ENCODE measurements at places on chromosomes 6 and 20.
A peak's percentile ranks its signal among the peaks of the same experiment; 100 is the strongest.

DNA sequence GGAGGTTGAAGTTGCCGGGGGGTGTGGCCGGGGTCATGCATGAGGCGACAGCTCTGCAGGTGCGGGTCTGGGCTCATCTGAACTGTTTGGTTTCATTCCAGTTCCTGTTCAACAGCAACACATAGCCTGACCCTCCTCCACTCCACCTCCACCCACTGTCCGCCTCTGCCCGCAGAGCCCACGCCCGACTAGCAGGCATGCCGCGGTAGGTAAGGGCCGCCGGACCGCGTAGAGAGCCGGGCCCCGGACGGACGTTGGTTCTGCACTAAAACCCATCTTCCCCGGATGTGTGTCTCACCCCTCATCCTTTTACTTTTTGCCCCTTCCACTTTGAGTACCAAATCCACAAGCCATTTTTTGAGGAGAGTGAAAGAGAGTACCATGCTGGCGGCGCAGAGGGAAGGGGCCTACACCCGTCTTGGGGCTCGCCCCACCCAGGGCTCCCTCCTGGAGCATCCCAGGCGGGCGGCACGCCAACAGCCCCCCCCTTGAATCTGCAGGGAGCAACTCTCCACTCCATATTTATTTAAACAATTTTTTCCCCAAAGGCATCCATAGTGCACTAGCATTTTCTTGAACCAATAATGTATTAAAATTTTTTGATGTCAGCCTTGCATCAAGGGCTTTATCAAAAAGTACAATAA lies 72.5 kb downstream of the PTPN1 start:
- no peak for DNase-seq

GRCh38 chr20:4925842-4926530 lies 75.3 kb downstream of the SLC23A2 start:
- DNase-seq = peak; percentile 53

- peak; percentile 66 for DNase-seq
Observed at GRCh38 chr6:39200498-39201020, 28.7 kb downstream of the KCNK5 start.

GRCh38 chr20:59037386-59037785 lies 5.2 kb downstream of the PRELID3B start:
- no peak for DNase-seq

DNA sequence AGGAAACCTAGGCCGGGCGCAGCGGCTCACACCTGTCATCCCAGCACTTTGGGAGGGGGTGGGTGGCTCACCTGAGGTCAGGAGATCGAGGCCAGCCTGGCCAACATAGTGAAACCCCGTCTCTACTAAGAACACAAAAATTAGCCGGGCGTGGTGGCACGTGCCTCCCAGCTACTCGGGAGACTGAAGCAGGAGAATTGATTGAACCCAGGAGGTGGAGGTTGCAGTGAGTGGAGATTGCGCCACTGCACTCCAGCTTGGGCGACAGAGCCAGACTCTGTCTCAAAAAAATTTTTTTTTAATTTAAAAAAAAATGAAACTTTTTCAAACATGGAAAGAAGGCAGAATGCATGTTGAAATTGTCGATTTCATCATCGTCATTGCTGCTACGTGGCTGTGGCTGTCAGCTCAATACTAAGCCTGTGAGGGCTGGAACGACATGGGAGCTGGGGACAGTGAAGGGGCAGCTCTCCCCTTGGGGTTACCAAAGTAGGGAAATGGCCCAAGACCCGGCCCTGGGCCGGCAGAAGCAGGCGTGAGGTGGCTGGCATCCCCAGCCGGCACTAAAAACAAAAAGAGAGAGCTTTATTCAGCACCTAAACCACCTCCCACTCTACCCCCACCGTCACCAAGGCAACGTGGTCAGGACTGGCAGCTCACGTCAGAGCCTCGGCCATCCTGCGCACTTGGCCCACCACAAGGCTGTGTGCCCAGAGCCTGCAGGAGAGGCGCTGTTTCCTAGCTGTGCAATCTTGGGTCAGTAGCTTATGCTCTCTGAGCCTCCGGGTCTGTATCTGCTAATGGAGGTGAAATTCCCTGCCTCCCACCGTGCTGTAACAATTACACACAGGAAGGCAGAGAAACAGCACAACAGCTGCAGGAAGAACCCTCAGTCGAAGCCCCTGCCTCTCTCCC lies 30.8 kb downstream of the AGPAT4 start:
- no peak for DNase-seq

- DNase-seq = no peak
Observed at GRCh38 chr6:68637782-68638181, 2.7 kb downstream of the ADGRB3 start.

GRCh38 chr6:69914015-69914485 lies 47.7 kb downstream of the COL19A1 start:
- DNase-seq = no peak

DNA sequence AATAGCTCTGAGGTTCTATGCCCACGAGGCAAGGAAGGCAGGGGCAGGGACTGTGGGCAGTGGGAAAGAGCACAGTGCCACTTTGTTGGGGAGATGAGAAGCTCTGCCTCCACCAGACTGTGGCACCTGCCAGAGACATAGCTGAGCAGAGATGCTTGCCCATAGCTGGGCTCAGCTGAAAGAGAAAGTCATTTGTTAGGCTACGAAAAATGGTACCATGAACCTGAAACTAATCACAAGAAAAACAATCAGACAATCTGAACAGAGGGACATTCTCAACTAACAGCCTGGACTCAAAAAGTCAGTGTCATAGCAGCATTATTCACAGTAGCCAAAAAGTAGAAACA lies 32.9 kb upstream of the TCP11 start:
- no peak for DNase-seq

GRCh38 chr6:4545893-4546292 lies 230.3 kb upstream of the CDYL start:
- DNase-seq = no peak

- peak; percentile 37 for DNase-seq
Observed at GRCh38 chr6:52423971-52424381, 3.8 kb downstream of the EFHC1 start.

GRCh38 chr6:153034139-153034538 lies 31.6 kb upstream of the MTRF1L start:
- no peak for DNase-seq

GRCh38 chr6:130453230-130453629 lies 87.4 kb downstream of the TMEM200A start:
- DNase-seq = no peak

DNA sequence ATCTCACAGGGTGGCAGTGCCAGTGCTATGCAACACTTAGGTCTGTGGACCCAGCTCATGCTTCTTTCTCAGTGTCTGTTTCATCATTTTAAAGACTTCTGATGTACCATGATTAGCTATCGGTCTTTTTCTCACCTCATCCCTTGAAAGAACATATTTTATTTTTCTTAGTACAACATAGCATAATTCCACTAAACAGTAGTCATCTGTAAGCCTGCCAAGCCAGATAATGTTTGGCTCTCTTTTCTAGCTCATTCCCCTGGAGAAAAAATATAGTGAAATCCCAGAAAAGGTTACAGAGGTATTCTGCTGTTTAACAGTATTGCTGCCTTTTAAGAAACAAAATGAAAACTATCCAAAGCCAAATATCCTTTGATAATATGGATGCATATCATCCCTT lies 177.0 kb upstream of the MMS22L start:
- DNase-seq = no peak

DNA sequence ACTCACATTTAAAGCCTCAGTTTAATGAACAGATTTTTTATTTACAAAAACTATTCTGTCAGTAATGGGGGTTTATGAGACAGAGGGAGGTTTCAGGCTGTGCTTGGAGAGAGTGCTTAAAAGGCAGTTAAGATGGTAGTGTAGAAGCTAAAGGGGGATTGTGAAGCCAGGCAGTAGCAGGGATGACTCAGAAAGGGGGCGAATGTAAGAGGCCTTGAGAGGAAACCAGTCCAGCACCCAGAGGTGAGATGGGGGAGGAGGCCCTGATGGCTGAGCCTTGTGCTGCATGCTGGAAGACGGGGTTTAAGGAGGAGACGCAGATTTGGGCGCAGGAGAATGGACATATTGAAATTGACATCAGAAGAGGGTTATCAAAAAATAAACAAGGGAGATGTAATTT lies 6.6 kb upstream of the SERPINB9 start:
- DNase-seq = no peak

- peak; percentile 28 for DNase-seq
Observed at GRCh38 chr6:91476000-91476399, 889.1 kb upstream of the MAP3K7 start.

DNA sequence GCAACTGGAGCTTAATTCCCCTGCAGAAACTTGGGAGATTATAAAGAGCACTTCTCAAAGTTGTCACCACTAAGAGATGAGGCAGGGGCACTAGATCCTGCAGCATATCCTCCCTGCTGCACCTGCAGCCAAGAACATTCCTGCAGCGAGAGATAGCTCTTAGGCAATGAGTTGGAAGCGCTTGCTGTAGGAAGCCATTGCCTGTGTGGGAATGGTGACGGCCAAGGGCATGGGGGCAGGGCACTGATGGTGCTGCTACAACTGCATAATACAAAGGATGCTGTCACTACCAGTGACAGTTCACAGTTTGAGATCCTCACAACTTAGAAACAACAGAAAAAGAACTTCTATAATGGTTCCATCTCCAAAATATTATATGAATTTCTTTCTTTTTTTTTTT lies 89.9 kb downstream of the CDS2 start:
- DNase-seq = no peak

GRCh38 chr6:16836144-16836981 lies 75.1 kb upstream of the ATXN1 start:
- DNase-seq = no peak

DNA sequence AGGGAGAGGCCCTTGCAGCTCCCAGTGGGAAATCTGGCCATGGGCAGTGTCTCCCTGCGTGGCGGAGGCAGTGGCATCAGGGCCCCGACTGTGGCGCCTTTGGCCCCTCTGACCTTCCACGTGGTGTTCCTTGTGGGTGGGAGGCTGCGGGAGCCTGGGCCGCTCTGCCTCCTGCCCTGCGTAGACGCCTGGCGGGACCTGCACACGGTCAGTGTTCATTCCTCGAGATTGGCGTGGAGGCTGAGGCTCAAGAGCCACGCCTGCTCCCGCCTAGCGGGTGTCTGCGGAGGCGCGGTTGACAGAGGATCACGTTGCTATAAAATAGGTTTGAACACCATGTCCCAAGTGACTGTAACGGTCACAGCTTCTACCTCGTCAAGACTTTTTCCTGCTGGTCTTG lies 14.0 kb downstream of the COL9A3 start:
- no peak for DNase-seq

GRCh38 chr20:35604449-35604747 lies 11.2 kb upstream of the SPAG4 start:
- peak; percentile 63 for DNase-seq

DNA sequence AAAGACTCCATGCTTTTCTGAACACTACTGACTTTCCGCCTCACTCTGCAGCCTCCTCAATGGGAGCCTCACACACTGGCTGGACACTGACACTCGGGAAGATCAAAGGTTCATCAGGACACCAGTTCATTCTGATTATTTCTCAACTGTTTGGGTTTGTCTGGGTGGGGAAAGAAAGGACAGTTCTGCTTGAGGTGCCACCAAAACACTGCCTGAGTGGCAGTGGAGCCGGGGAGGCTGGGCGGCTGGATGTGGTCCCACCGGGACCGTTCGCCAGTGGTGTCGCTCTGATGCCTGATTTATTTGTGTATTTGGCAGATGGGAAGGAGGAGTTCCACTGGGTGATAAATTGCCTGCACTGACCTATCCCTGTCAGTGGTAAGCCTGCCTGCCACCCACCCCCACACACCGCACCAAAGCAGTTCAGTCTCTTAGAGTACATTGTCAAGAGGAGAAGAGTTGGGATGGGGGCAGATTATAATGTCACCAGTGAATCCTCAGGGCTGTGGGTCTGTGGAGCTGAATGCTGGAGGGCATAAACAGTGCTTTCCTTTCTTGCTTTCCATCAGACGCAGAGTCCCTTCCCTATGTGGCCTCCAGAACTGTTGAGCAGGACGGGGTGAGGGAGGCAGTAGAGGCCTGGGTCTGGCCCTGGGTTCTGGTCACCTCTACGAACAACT lies 49.8 kb downstream of the EDN1 start:
- no peak for DNase-seq

DNA sequence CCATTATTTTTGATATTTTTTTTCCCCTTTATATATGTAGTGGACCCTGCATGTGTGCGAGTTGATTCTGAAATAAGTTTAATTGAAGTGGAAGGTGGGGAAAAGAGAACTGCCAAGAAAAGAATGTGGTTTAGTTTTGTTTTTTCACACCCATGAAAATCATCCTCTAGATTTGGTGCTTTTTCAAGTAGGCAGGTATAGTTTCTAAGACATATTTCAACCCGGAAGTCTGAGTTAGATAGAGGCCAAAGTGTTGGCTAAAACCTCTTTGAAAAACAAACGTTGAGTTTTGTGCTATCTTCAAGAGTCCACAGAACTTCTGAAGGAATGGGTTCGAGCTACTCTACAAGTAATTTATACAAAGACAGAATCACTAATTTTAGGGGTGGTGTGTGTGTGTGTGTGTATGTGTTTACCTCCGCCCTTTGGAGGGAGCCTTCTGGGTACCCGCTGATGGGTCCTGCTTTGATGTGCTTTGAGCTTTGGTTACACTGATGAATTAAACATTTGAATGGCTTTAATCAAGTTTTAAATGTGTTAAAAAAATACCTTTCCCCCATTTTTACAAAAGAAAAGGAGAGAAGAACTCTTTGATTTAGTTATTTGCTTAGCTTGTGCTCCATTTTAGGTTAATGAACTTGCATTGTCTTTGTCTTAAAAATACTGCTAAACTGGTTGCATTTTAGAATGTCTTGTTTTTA lies 2.5 kb downstream of the RREB1 start:
- DNase-seq = no peak

- DNase-seq = peak; percentile 53
Observed at GRCh38 chr6:147508042-147508865, at the start of gene SAMD5. TSS of gene SAMD5 (plus strand) at chr6:147508690. CDS start at chr6:147508929, 239 bp downstream.

DNA sequence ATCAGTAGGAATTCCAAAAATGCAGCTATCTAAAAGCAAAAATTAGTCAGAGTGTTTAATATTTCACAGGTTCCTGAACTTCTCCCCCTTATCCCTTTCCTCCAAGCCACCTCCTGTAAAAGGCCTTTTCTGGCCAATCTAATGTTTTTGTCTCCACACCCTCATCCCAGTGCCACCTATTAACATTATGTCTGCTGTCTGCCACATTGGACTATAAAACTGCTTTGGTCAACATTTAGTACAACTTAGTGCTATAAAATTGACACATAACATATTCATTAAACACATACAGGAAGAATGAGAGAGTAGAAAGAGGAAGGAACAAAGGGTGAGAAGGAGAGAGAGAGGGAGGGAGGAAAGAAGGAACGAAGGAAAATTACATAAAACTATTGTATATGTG lies 47.7 kb downstream of the MMUT start:
- DNase-seq = no peak

DNA sequence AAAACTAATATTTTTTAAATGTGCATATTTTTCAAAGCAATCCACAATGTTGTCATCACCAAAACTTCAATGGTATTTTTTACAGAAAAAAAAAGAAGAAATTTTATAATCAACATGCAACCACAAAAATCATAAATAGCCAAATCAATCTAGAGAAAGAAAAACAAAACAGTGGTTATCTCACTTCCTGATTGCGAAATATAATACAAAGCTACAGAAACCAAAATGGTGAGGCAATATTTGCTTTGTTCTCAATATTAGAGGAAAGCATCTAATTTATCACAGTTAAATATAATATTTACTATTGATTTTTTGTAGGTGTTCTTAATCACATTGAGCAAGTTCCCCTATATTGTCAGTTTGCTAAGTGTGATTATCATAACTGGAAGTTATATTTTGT lies 720.7 kb upstream of the ADGRB3 start:
- no peak for DNase-seq

Data from Calu3 (cell line).